NCI-H1694 treated with DMSO at 0.1 percent for 48 hours (cell line): ENCODE measurements at places on chromosomes 1 and 21.

- no peak for DNase-seq
These were observed 109.3 kb downstream of the TNFSF18 start for GRCh38 chr1:172941471-172941870.

DNA sequence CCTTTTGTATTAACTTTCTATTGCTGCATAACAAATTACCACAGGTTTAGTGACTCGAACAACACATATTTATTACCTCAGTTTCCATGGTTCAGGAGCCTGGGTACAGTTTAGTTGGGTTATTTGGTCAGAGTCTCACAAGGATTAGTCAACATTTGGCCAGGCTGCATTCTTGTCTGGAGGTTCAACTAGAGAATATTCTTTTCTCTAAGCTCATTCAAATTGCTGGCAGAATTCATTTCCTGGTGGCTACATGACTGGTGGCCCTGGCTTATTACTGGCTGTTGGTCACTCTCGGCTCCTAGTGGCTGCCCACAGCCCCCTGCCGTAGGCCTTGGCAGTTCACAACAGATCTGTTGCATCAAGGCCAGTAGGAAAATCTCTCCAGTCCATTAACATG lies 81.1 kb upstream of the ADAR start:
- no peak for DNase-seq

DNA sequence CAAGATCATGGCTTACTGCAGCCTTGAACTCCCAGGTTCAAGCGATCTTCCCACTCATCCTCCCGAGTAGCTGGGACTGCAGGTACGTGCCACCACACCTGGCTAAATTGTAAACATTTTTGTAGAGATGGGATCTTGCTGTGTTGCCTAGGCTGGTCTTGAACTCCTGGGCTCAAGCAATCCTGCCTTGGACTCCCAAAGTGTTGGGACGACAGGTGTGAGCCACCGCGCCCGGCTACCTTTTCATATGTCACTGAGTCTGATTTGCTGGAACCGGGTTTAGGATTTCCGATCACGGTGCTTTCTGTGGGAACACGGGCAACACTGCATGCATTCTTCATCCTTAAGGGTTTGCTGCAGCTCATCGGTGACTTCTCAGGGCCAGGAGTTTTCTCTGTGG lies 32.2 kb upstream of the PCBP3 start:
- DNase-seq, result no peak

- no peak for DNase-seq
These were observed 20.7 kb upstream of the HAO2 start for GRCh38 chr1:119347858-119348257.

DNA sequence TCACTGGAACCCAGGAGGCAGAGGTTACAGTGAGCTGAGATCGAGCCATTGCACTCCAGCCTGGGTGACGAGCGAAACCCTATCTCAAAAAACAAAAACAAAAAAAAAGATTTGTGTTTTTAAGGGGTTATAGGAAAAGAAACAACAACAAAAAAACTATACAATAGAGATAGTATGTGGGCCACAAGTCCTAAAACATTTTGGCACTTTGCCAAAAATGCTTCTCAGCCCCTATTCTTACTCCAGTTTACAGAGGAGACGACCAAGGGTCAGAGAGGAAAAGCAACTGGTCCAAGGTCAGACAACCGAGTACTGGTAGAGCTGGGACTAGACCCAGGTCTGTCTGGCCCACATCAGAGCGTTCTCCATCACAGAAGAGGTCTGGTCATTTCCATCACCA lies 3.0 kb downstream of the FBXO44 start:
- no peak for DNase-seq

- DNase-seq, result no peak
These were observed 59.9 kb downstream of the LRRC8C start for GRCh38 chr1:89692601-89693521.

DNA sequence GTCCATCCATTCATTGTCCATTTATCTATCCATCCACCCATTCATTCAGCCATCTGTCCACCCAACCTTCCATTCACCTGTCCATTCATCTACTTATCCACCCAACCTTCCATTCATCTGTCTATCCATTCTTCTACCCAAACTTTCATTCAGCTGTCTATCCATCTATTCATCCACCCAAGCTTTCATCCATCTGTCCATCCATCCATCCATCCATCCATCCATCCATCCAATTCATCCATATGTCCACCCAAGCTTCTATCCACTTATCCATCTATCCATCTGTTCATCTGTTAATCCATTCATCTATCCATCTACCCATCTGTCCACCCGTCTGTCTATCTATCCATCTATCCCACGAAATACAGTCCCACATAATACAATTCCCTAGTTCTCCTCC lies 21.6 kb upstream of the MAN1C1 start:
- DNase-seq, result no peak

GRCh38 chr1:26694638-26695355 lies 1.0 kb upstream of the ARID1A start:
- peak; percentile 19 for DNase-seq

GRCh38 chr1:115323366-115324004 lies 14.6 kb downstream of the NGF start:
- no peak for DNase-seq

DNA sequence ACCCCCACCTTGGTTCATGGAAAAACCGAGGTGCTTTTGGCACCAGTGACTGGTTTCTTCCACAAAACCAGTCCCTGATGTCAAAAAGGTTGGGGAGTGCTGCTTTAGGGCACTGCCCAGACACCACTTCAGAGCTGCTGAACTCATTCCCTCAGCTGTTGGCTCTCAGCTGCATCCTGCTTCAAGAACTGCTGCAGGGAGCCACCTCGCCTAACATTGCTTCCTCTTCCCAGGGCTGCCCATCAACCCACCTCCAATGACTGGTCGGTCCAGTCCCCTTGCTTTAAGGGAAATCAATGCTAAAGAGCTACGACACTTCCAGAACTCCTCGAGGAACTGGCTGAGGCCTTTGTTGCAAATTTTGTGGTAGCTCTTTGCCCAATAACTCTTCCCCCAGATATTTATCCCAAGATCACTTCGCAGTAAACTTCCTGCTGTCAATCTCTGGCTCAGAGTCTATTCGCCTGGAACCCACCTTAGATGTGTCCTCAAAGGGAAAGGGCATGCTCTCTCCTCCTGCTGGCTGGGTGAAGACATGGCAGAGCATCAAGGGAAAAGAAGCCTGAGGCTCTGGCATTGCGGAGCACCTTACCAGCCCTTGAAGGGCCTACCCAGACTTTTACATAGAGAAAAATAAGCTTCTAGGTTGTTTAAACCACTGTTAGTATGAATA lies 29.0 kb downstream of the C1orf52 start:
- DNase-seq, result no peak

- DNase-seq, result no peak
These were observed 984.2 kb downstream of the AMY1C start for GRCh38 chr1:104733866-104734265.

DNA sequence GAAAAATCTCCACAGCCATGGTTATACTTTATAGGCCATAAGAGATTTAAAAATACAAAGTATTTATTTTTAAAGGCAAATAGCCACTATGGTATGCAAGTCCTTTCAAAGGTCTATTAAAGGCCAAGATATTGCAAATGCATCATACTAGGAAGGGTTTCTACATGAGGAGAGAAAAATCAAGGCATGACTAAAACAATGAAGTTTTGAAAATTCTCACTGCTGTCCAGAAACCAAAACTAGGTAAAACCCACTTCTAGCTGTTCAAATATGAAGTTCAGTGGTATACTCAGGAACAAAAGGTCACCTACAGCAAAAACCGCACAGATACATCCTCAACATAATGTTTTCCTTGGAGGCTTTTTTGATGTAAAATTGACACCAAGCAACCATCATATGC lies 75.0 kb downstream of the EPS15 start:
- no peak for DNase-seq

DNA sequence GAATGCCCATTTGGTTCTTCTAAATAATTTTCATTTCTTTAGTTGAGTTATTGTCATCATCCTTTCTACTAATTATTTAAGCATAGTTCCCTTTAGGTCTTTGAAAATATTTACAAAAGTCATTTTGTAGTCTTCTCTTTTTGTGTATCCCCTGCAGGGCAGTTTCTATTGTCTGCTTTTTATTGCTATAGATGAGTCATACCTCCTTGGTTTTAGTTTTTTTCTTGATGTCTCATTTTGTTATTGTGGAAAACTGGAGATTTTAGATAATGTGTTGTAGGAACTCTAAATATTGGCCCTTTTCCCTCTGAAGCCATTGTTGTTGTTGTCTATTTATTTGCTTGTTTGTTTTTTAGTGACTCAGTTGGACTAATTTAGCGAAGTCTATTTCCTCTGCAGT lies 387.9 kb downstream of the NUF2 start:
- DNase-seq, result no peak

GRCh38 chr1:53585129-53585528 lies 125.9 kb downstream of the DMRTB1 start:
- DNase-seq, result no peak

- peak; percentile 9 for DNase-seq
These were observed 369.7 kb downstream of the RRAGC start for GRCh38 chr1:38489844-38490270.

DNA sequence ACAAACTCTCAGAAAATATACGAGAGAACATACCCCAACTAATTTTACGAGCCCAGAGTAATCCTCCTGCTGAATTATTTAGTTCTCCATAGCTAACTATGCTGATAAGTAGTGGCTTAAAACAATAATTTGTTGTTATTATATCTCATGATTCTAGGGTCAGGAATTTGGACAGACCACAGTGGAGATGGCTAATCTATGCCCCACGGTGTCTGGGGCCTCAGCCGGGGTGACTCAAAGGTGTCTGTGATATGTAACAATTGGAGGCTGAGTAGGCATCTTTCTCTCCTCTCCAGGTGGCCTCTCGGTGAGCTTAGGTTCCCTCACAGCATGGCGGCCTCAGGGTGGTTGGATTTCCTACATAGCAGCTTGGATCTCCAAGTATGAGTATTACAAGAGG lies 35.4 kb upstream of the FOXO6 start:
- no peak for DNase-seq

DNA sequence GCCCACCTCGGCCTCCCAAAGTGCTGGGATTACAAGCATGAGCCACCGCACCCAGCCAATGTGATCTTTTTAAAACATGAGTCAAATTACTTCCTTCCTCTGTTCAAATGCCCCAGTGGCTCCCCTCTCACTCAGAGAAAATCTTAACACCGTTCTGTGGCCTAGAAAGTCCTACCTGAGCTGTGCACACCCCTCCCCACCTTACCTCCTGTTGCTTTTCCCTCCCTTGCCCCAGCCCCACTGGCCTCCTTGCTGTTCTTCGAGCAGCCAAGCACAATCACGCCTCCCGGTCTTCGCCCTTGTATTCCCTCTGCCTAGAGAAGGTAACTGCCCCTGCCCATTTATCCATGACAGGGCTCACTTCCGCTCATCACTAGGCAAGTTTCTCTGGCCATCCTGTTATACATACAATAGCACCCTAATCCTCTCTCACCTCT lies 62.6 kb upstream of the RPL11 start:
- DNase-seq, result no peak

DNA sequence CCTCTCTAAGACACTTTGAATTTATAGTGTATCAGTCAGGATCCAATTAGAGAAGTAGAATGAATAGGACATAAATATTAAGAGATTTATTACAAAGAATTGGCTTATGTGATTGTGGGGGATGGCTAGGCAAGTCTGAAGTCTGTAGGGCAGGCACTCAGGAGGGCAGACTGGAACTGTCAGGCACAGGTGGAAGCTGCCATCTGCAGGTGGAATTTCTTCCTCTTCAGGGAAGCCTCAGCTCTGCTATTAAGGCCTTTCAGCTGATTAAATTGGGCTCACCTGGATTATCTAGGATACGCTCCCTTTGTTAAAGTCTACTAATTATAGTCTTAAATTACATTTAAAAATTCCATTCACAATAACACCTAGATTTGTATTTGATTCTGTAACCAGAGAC lies 92.0 kb upstream of the HAO2 start:
- DNase-seq, result no peak

DNA sequence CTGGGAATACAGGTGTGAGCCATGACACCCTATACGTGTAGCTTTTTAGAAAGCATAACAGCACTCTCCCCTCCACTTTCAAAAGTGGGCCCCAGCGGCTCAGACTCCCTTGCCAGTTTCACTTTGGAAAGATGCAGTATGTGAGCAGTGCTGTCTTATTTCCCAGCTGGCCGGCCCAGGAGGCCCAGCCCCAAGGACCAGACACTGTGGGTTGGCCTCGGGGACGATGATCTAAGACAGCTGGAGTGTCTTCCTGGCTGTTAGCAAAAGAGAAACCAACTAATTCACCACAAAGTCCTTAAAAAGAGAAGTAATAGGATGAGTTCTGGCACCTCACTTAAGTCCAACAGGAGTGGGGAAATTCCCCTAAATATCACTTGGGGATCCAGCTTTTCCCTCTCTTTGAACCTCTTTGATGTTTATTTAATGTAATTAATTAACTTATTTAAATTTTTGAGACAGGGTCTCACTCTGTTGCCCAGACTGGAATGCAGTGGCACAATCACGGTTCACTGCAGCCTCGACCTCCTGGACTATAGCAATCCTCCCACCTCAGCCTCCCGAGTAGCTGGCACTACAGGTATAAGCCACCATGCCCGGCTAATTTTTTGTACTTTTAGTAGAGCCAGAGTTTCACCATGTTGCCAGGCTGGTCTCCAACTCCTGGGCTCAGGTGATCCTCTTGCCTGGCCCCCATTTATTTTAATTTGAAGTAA lies 17.6 kb upstream of the CLIC4 start:
- no peak for DNase-seq

DNA sequence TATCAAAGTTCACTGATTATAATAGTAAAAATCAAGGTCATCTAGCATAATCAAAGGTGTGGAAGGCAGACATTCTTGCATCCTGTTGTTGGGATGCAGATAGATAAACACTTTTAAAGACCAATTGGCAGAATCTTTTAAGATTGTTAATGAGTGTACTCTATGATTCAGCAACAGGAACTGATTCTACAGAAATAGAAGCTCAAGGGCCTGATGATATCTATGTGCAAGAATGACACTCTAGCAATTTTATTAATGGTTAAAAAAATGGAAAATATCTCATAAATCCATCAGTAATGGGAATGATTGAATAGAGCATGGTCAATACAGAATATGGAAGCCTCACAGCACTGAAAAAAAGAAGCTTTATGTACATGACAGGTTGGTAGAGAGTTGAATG lies 2.2 kb upstream of the ATP1A4 start:
- DNase-seq, result no peak

GRCh38 chr1:52098139-52098871 lies 42.2 kb downstream of the BTF3L4 start:
- DNase-seq, result no peak

- DNase-seq, result no peak
These were observed 12.5 kb upstream of the IGSF3 start for GRCh38 chr1:116679828-116680628.

GRCh38 chr1:42158189-42158588 lies 5.0 kb downstream of the GUCA2B start:
- no peak for DNase-seq
